Foreskin fibroblast (primary cell): ENCODE measurements at places on chromosomes 16 and 17.
A peak's percentile ranks its signal among the peaks of the same experiment; 100 is the strongest.

DNA sequence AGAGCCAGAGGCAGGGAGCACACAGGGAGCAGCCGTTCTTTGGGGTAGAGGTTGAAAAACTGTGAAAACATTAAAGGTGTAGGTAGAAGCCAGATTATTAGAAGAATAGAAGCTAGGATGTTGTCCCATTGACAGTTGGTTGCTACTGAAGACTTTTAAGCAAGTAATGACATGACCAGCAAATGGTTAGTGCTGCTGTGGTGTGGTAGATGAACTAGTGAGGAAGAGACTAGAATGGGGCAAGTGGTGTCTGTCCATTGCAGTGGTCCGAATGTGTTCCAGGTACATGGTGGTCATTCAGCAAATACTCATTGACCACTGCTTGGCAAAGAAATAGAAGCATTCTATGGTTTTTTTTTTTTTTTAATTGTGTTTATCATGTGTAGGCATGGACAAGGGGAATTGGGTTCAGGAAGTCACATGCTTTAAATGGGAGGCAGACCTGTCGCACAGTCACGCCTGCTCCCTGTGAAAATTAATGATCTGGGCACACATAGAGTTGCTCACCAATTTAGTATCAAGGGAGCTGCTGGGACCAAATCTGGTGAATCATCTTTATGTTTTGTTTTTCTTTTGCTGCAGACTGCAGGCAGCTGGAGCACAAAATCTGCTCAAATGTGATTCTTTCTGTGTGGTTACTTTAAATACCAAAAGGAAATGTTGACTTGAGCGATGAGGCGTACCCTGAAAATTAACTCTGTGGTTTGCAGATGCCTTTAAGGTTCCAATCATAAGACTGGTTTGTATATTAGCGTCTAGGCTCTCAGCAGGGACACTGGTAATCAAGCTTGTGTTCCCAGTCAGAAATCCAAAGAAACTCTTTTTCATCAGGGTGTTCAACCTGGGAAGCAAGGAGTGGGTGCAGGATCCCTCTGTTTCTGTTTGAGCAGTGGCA is 30.7 kb downstream of the YPEL2 start:
- peak; percentile 85 for DNase-seq

GRCh38 chr16:26019381-26020242 is 327.9 kb downstream of the HS3ST4 start:
- DNase-seq, result no peak

DNA sequence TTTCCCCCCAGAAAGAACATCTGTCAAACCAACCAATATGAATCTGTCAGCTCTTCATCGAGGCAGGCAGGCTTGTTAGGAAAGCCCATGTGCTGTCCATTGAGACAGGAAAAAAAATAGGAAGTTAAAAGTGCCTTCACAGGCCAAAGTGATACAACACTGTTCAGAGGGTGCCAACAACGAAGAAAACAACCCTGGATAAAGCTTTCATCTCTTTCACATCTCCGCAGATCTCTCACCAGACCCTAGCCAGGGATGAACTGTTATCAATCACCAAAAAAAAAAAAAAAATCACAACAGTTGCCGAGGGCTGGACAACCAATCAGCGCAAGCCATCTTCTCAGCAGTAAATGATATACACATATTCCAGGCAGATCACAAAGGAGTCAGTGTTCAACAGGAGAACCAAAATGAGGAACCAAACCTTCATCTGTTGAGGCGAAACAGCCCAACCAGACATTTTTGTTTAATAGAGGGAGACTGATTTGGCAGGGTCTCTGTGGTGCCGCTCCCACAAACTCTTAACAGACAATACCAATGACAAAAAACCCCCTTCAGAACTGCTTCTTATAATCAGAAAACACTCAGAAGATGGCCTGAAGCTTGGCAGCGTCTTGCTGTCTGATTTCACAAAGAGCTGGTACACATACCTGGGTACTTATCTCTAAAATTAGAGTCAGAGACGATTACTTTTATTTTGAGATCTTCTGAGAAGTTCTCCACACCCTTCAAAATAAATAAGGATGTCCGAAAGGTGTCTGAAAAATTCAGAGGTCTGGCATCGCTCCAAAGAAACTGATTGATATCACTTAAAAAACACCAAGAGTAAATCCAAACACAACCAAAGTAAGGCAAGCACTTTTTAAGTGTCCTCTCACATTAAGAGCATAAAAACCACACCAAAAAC is 1.8 kb downstream of the MAP3K14 start:
- peak; percentile 65 for DNase-seq

DNA sequence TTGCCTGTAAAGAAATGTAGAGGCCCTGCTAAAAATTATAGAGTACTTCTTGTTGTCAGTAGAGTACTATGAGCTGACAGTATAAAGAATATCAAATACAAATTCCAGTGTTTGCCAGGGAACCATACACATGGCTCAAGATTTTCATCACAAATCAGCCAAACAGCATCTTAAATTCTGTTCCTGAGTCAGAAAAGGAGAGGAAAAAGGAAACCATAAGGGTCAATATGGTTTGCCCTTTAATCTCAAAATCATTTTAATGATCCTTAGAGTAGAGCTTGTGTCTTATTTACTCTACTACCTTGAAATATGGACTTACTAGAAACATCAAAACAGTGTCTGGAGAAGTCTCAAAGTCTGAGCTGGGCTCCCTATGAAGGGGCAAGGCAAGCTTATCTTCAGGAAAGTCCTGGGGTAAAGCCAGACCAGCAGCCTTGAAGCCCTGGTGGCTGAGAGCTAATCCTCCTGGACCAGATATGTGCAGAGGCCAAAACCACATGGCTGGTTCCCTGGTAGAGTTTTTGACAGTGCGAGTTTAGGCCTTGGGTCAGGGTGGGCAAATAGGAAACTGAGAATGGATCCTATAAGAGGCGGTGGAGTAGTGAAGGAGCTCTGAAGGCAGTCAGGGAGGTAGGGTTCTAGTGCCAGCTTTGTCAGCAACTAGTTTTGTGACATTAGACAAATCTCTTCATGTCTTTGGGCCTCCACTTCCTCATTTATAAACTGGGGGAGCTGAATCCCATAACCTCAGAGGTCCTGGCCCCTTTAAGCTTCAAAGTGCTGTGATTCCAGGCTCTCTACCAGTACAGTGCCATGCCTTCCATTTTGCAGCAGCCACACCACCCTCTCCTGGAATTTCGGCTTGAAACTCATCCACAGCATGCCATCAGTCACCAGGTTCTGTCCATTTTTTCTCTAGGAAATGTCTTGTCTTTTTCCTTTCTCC is 38.9 kb downstream of the MRTFB start:
- DNase-seq, result no peak

- DNase-seq, result no peak
Observed at GRCh38 chr17:6605142-6605541, 35.4 kb downstream of the KIAA0753 start.

DNA sequence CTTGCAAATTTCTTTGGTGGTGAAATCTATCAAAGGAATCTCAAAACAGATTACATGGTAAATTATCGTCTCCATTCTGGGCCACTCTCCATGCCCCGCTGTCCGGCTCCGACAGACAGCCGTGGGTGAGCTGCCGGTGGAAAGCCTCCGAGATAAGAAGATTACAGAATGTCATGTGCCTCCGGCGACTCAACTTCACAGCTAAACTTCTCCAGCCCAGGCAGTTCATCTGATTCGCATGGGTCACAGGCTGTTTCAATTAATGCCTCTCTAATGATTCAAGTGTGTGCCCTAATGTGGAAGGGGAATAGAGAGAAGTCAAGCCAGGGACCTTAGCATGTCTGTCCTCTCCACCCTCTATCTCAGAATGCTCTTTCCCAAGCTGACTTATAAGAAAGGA is 520.8 kb upstream of the ZFHX3 start:
- DNase-seq, result no peak
